ENCODE measurements at places on chromosomes 3 and 15.
A peak's percentile ranks its signal among the peaks of the same experiment; 100 is the strongest.

- DNase-seq: no peak
These were observed 5.6 kb downstream of the TSEN2 start for GRCh38 chr3:12489832-12490231.

DNA sequence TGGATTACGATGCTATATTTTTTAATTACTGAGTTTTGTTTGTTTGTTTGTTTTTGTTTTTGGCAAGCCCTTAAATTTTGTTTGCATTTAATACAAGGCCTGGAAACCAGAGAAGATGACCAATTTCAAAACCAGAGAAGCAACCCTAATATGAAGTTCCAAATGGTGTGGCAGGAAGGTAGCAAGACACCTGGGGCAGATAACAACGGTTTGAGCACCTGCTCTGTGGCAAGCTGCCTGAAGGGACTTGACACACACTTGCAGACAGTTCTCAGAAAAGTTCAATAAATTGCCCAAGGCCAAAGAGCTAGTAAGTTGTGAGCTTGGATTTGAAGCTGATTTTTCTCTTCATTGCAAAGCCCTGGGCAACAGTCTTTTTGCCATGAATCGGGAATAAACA lies 151.2 kb upstream of the UBE2E1 start:
- DNase-seq: no peak

DNA sequence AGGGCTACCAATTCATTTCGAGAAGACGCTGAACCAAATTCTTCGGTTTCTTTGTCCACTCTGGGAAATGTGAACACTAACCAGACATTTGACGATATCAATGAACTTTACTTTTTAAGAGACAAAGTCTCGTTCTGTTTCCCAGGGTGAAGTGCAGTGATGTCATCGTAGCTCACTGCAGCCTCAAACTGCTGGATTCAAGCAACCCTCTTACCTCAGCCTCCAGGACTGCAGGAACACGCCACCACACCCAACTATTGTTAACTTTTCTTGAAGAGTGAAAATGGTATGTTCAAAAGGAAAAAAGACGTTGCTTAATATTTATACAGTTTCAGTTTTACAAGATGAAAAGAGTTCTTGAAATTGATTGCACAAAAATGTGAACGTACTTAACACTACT lies 30.6 kb downstream of the MB21D2 start:
- no peak for DNase-seq

GRCh38 chr3:47333907-47334306 lies 46.9 kb upstream of the PTPN23 start:
- no peak for DNase-seq

DNA sequence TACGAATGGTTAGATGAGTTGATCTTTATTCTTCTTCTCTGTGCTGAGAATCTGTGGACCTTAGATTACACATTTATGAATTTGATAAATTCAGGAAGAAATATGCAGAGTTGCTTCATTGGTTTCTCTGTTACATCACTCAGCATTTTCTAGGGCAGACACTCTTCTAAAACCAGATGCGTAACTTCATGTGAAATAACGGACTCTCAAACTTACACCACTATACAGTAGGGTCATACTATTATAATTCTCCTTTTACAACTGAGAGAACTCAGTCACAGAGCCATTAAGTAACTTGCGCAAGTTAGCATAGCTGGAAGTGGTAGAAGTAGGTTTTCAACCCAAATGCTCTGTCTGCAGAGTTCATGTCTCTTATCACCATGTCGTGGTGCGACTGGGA lies 5.7 kb downstream of the TMEM207 start:
- DNase-seq: no peak

- DNase-seq: no peak
These were observed 37.2 kb upstream of the BLM start for GRCh38 chr15:90679959-90680358.

DNA sequence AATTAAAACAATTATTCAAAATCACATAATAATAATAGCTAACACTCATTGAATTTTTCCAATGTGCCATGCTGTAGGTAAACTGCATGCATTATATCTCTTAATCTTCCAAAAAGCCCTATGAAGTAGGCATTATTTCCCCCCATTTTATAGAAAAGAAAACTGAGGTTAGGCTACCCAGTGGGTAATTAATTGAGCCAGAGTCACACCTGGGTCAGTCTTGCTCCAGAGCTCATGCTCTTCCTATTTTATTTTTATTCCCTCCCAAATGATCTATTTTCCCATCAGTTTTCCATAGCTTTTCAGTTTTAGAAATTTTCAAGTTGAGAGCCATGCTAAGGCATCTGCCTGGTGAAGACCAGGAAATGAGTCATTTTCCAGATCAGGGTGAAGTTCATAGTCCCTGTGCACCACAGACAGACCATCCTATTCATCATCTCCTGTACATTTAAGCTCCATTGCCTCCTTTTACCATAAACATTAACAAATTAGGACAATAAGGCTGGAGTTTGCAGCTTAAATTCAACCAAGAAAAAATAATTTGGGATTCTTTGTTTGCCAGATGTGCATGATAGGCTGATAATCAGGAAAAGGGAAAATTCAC lies 417.3 kb downstream of the OTOL1 start:
- DNase-seq: no peak

DNA sequence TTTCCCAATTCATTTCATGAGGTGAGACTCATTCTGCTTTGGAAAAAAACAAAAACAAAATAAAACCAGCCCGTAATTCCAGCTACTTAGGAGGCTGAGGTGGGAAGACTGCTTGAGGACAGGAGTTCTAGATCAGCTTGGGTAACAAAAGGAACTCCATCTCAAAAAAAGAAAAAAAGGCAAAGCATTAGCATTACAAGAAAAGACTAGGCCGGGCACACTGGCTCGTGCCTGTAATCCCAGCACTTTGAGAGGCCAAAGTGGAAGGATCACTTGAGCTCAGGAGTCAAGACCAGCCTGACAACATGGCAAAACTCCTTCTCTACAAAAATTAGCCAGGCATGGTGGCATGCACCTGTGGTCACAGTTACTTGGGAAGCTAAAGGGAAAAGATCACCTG lies 33.9 kb downstream of the TRPM7 start:
- DNase-seq: no peak

- DNase-seq: no peak
These were observed 913.9 kb upstream of the CFAP20DC start for GRCh38 chr3:59963676-59964075.

- DNase-seq: no peak
These were observed 340.9 kb upstream of the TBL1XR1 start for GRCh38 chr3:177538048-177538749.

DNA sequence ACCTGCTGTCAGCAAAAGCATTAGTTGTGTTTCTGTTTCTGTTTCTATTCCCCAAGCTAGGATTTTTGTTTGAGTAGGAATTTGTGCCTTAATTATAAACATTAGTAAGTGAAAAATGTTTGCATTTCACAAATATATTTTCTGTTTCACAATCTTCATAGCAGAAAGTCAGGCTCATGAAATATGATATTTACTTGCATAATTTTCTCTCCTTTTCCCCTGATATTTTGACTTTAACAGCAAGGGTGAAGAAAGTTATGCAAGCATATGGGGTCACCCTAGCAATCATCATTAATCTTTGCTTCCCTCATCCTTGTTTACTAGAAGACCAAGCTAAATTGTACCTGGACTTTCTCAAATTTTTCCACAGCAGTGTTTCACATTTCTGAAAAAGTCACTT lies 140.3 kb upstream of the SEMA6D start:
- no peak for DNase-seq

DNA sequence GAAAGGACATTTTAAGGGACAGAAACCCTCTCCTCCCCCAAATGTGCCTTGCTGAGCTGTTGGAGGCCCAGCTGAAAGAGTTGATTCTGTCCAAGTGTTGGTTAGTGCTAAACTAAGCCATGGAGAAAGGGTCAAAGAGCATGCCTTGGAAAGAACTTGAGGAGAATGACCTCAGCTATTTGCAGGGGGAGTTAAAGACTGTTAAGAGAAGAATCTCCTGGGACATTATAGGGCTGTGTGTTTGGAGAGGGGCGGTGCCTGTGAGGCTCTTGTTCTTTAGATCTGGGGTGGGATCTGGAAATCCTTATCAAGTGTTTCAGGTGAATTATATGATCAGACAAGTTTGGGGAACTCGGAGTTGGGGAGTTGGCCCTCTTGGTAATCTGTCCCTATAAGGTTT lies 13.0 kb downstream of the FNDC3B start:
- DNase-seq: no peak

DNA sequence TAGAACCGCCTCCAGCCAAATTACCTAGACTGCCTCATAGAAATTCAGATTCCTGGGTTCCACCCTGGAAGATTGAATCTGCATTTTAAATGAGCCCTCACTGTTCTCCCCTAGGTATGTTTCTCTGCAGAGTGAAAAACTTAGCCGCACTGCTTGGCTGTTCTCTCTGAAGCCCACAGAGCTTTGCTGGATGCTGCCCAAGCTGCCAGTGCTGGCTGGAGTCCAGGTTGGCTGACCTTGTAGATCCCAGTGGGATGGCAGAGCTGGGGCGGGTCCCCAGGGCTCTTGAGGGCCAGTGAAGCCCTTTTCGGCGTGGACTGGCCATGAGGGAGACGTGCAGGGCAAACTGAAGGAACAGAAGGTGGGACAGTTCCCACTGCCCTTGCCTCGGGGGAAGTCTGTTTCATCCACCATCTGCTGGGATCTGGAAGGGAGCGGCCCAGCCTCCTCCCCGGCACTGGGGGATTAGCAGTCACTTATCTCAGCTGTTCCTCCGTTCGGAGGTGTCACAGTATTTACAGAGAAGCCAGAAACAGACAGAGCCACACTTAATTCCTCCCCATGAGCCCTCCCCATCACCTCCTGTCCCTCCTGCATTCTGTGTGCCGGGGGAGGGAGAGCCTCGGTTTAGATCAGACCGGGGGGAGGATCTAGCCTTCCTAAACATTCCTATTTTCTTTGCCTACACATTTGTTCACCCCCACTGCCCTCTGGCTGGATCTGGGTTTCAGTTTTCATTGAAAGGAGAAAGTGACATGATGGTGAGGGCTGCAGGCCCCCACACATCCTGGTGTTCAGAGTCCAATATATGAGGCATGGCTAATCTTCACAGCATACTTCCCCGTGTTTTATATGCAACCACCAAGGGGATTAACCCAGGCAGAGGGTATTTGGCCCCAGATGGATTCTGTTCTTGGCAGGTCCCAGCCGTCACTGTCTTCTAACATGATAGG lies 4.1 kb upstream of the ACTC1 start:
- no peak for DNase-seq

- no peak for DNase-seq
These were observed 9.1 kb upstream of the CEMIP start for GRCh38 chr15:80769829-80770705.

- no peak for DNase-seq
These were observed 15.5 kb downstream of the GRM2 start for GRCh38 chr3:51722362-51722761.

GRCh38 chr3:82342521-82342920 lies 581.1 kb upstream of the GBE1 start:
- DNase-seq: no peak

GRCh38 chr3:141746962-141747361 lies 8.9 kb downstream of the RNF7 start:
- DNase-seq: no peak

- DNase-seq: peak; percentile 48
These were observed 70.5 kb upstream of the ATP10A start for GRCh38 chr15:25933456-25934158.

GRCh38 chr3:176510097-176510496 lies 687.2 kb downstream of the TBL1XR1 start:
- no peak for DNase-seq

- no peak for DNase-seq
These were observed 996 bp upstream of the XIRP1 start for GRCh38 chr3:39193391-39193790.

DNA sequence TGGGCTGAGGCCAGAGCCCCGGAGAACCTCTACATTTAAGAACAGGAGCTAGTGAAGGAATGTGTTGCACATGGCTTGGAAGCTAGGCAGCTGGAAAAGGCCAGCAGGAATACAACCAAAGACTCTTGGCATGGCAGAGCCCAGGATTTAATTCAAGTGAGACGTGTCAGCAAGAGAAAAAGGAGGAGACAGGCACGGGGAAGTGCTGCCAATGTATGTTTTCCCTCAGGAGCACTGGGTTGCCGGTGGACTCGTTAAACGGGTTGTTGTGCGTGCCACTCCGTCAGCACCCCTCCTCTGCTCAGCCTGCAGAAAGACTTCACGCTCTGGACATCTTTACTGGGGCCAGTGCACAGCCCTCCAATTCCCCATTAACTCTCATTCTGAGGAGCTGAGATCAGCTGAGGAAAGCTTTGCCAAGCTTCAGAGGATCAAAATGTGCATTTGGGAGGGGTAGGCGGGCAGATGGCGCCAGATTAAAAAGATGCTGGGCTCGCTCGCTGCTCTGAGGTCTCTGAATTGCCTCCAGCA lies 103.7 kb downstream of the PDZRN3 start:
- DNase-seq: no peak

- no peak for DNase-seq
These were observed 6.5 kb downstream of the RUBCN start for GRCh38 chr3:197730200-197730599.

GRCh38 chr3:138937690-138938055 lies 9.3 kb downstream of the FOXL2 start:
- peak; percentile 17 for DNase-seq

DNA sequence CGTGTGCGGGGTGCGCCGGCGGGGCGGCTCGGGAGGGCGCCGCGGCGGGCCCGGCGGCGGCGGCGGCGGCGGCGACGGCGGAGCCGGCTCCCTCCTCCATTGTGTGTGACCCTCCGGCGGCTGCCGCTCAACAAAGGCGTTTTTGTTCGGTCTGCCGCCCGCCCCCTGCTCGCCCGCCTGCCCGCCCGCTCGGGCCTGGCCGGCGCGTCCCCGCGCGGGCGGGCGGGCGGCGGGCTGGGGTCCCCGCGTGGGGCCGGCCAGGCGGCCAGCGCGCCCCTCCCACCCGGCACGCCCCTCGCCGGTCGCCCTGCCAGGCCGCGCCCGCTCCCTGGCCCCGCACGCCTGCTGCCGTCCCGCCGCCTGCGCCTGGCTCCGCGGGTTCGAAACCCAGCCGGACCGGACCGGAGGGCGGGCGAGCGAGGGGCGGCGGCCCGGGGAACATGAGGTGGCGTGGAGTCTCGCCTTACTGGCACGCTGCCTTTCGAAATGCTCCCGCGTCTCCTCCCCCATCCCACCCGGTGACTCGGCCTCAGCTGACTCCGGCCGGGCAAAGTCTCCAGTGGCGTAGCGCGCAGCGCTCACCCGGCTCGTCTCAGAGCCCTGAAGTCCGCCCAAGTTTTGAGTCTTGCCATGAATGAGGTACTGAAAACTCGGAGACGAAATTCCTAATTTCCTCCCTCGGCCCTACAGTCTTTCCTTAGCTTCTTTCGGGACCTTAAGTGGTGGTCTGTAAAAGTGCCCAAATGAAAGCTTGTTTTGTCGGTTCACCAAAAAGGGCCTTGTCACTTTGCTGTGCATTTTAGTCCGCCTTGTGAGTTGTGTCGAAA lies 588 bp downstream of the MAPK6 start:
- DNase-seq: peak; percentile 54

- DNase-seq: no peak
These were observed 1027.7 kb downstream of the PLOD2 start for GRCh38 chr3:145133281-145133680.

- DNase-seq: no peak
These were observed 58.2 kb downstream of the KLHL6 start for GRCh38 chr3:183497313-183497712.

GRCh38 chr15:100952566-100952965 lies 33.4 kb downstream of the LRRK1 start:
- no peak for DNase-seq
